ENCODE measurements at places on chromosomes 16 and 17.

DNA sequence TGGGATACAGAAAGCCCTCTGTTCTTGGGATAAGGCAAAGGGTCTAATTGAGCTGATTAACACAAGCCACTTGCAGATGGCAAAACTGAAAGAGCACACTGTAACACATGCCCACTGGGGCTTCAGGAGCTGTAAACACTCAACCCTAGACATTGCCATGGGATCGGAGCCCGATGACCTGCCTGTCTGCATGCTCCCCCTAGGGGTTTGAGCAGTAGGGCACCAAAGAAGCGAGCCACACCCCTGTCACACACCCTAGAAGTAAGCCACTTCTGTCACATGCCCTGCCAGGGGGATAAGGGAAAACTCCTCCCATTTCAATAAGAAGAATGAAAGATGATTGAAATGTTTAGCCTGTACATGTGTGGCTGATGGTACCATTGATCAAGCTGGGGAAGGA lies 81.3 kb upstream of the IRX6 start:
- H3K4me1 ChIP-seq = no peaks in the 10 kb centered on the region
- H3K4me3 ChIP-seq = no peak overlapping the region
- no peak overlapping the region for H3K27ac ChIP-seq
- no peaks in the 10 kb centered on the region for H3K27me3 ChIP-seq

DNA sequence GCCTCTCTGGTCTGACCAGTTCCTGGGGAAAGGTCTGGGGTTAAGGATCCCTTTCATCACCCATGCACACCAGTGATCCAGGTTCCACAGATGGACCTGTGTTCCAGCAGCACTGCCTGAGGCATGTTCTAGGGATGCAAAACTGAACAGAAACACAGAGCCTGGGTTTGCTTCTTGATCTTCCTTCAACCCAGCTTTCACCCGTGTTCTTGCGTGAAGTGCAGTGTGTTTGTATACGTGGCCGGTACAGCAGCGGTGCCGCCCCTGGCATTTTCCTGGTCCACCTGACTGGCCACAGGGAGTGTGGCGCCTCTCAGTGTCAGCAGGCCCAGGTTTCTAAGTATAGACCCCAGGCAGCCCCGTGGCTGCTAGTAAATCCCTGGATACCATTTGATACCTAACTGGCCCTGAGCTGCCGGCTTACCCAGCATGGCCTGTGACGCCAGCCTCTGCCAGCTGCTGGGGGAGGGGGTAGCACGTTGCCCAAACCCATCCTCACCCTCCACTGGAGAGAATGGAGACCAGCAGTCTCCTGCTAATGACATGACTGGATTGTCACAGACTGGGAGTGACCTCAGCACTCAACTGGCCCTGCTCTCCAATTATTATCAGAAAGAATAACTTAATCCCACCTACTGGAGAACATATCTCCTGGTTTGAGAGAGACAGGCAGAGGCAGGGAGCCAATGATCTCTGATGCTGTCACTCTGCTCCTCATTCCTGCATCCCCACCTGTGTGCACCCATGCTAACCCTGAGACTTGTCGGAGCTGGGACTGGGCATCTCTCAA lies 59.2 kb upstream of the LGALS9 start:
- no peaks in the 10 kb centered on the region for H3K36me3 ChIP-seq
- no peaks in the 10 kb centered on the region for H3K27me3 ChIP-seq
- no peak for DNase-seq
- no peak overlapping the region for H3K4me3 ChIP-seq
- H3K27ac ChIP-seq = no peak overlapping the region

GRCh38 chr16:54412777-54413455 lies 126.3 kb upstream of the IRX3 start:
- DNase-seq = no peak
- no peak overlapping the region for H3K4me3 ChIP-seq
- H3K27ac ChIP-seq = no peak overlapping the region

- peaks cover 49% of the 10 kb centered on the region for H3K4me1 ChIP-seq
- peaks cover 7% of the 10 kb centered on the region for H3K36me3 ChIP-seq
- H3K27ac ChIP-seq = peak overlapping the region; percentile 99
- DNase-seq = no peak
- H3K4me3 ChIP-seq = peak overlapping the region; percentile 78
These were observed 3.0 kb downstream of the TRIM47 start for GRCh38 chr17:75875182-75875939.

DNA sequence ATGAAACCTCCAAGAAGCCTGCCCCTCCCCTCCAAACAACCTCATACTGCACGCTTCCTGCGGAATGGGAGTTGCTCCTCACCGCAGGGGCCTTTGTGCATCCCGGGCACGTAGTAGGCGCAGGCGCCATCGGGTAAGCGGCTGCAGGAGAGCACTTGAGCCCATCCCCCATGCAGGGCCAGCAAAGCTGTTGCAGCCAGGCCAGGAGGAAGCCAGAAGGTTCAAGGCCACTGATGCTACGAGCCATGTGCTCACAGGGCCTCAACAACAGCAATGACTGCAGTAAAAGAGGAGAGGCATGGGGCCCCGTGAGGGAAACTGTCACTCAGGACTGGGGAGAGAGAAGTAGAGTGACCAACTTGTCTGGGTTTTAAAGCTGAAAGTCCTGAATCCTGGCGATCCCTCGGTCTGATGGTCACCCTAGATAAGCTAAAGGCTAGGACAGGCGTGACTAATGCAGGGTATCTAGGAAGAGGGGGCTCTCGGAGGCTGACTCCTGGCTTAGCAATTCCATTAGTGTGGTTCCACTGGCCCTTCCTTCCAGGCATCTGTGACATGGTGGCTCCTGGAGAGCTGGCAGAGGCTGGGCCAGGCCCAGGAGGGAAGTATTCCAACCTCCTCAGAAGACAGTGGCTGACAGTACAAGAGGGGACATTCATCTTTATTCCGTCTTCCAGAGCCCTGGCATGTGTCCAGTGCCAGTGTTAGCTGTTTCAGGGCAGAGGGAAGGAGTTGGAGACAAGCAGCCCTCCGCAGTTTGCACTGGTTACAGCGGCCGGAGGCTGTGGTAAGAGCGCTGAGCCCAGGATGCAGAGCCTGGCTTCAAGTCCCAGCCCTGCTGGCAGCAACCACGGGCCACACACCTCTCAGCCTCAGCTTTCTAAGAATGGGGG lies 20.8 kb downstream of the GOSR2 start:
- no peak overlapping the region for H3K27ac ChIP-seq
- H3K27me3 ChIP-seq = no peaks in the 10 kb centered on the region
- peaks cover 15% of the 10 kb centered on the region for H3K4me1 ChIP-seq
- no peak for DNase-seq
- H3K4me3 ChIP-seq = no peak overlapping the region

- H3K4me3 ChIP-seq = peak overlapping the region; percentile 87
- peaks cover 9% of the 10 kb centered on the region for H3K36me3 ChIP-seq
- DNase-seq = no peak
- H3K4me1 ChIP-seq = peaks cover 10% of the 10 kb centered on the region
These were observed 4.4 kb downstream of the TBX2 start for GRCh38 chr17:61403801-61404662.

- no peak for DNase-seq
- no peaks in the 10 kb centered on the region for H3K27me3 ChIP-seq
- H3K4me3 ChIP-seq = no peak overlapping the region
- peaks cover 58% of the 10 kb centered on the region for H3K4me1 ChIP-seq
These were observed 37.5 kb downstream of the DHRS7B start for GRCh38 chr17:21164216-21164615.

DNA sequence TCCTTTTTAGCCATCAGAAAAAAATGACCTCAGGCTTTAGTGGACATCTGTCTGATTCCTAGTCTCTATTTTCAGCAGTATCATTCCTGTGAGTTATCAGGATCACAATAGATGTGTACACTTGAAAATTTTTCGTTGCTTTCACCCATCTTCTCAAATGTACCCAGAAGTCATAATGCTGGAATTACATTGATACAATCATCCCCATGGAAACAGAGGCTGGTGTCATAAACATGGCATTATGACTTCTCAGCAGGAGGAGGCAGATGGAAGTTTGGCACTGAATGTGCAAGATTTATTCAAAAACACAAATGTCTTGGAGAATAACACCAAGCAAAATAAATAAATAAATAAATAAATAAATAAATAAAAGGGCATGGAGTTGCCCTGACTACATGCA lies 292.5 kb downstream of the PHKB start:
- H3K4me1 ChIP-seq = no peaks in the 10 kb centered on the region
- no peak overlapping the region for H3K4me3 ChIP-seq
- no peak overlapping the region for H3K27ac ChIP-seq
- no peaks in the 10 kb centered on the region for H3K27me3 ChIP-seq

DNA sequence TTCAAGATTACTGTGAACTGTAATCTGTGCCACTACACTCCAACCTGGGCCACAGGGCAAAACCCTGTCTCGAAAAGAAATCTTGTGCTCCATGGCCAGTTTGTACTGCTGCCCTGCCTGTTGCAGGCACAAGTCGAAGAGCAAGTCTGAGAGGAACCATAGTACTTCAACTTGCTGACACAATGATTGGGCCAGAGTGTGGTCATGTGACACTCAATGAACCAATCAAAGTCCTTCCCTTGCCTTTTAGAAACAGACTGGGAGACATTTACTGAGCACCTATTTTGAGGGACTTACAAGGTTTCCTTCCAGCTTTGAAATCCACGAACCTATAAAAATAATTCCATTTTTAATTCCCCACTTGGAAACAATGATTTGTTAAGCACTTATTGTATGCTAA lies 39.8 kb upstream of the TMC5 start:
- no peak overlapping the region for H3K4me3 ChIP-seq
- H3K27ac ChIP-seq = no peak overlapping the region

DNA sequence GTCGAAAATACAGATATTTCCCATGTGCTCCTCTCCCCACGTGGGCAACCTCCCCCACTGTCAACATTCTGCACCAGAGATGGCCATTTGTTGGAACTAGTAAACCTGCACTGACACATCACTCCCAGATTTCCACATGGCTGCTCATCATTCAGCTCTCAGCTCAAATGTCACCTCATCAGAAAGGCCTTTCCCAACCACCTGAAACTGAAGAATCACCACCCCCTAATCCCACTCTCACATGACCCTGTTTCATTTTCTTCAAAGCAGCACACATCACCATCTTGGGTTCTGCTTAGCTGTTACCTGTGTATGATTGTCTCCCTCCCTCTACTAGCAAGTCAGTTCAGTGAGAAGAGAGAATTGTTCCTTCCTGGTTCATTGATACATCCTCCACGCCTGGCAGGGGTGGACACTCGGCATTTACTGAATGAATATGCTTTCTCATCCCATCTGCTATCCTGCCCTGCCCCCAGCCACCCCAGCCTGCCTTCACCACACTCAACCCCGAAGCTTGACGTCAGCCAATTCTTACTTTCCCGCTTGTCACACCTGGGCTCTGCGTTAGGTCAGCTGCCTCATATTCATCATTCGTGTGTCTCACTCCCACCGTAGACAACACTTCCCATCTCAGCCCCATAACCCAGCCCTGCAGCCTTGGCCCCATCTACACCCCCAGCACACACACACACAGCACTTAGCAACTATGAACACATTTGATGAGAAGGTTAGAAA lies 1.5 kb downstream of the C17orf114 start:
- peaks cover 7% of the 10 kb centered on the region for H3K4me1 ChIP-seq
- no peak overlapping the region for H3K27ac ChIP-seq
- peaks cover 7% of the 10 kb centered on the region for H3K36me3 ChIP-seq
- no peaks in the 10 kb centered on the region for H3K27me3 ChIP-seq
- no peak for DNase-seq

DNA sequence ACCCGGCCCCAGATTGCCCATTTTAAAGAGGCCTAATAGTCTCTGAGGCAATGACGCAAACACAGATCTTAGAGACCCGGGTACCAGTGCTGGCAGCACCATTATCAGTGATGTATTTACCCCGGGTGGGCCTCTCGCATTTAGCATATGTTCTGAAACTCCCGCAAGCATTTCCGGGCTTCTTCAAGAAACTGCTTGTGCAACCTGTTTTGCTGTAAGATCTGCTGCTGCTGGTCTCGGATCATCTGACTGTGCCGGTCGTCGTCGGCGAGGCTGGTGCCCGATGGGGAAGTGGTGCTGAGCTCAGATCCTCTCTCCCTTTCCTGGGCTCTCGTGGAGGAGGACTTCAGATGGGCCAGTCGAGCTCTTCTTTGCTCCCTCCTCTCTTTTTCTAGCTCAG lies 12.5 kb downstream of the CEP295NL start:
- no peak for DNase-seq
- no peak overlapping the region for H3K27ac ChIP-seq
- peaks cover 13% of the 10 kb centered on the region for H3K36me3 ChIP-seq
- no peak overlapping the region for H3K4me3 ChIP-seq
- no peaks in the 10 kb centered on the region for H3K27me3 ChIP-seq
- H3K4me1 ChIP-seq = peaks cover 73% of the 10 kb centered on the region

DNA sequence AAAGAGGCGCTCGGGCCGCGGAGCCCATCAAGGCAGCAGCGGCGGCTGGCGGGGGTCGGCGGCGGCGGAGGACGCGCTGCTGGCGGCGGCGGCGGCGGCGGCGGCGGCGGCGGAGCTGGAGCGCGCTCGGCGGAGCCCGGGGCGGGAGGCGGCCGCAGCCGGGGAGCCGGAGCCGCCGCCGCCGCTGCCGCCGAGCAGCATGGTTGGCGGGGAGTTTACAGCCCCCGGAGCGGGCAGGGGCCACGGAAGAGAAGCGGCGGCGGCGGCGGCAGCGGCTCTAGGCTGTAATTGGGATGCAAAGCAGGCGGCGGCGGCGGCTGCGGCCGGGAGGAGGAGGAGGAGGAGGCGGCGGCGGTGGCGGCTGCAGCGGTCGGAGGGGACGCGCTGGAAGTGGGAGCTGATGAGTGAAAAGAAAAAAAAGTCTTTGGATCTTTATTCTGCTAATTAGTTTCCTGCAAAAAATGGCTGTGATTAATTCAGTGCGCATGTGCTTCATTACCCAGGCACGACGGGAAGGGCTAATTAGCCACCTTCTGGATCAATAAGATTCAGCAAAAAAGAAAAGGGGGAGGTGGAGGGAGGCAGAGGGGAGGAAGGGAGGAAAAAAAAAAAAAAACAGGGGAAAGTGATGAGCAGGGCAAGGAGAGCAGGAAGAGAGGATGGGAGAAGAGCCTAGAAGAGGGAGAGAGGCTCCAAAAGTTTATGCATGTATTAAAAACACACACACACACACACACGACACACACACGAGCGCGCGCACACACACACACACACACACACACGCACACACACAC lies 10.9 kb upstream of the ZFHX3 start:
- H3K4me3 ChIP-seq = peak overlapping the region; percentile 89
- no peaks in the 10 kb centered on the region for H3K36me3 ChIP-seq
- H3K27me3 ChIP-seq = no peaks in the 10 kb centered on the region
- no peak for DNase-seq

DNA sequence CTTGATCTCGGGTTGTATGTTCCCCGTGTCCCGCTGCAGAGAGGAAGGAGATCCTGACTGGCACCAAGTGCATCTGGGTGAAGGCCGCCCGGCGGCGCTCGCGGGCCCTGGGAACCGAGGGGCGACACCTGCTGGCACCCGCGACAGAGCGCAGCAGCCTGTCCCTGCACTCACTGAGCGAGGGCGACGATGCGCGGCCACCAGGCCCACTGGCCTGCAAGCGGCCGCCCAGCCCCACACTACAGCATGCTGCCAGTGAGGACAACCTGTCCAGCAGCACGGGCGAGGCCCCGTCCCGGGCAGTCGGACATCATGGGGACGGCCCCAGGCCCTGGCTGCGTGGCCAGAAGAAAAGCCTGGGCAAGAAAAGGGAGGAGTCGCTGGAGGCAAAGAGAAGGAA lies 7.5 kb downstream of the BTBD17 start:
- H3K27me3 ChIP-seq = peaks cover 15% of the 10 kb centered on the region
- DNase-seq = no peak
- H3K4me3 ChIP-seq = no peak overlapping the region
- H3K36me3 ChIP-seq = no peaks in the 10 kb centered on the region
- no peaks in the 10 kb centered on the region for H3K4me1 ChIP-seq

- no peak for DNase-seq
- no peak overlapping the region for H3K27ac ChIP-seq
- no peak overlapping the region for H3K4me3 ChIP-seq
- H3K27me3 ChIP-seq = no peaks in the 10 kb centered on the region
- H3K4me1 ChIP-seq = no peaks in the 10 kb centered on the region
- H3K36me3 ChIP-seq = no peaks in the 10 kb centered on the region
These were observed 206.9 kb upstream of the C17orf78 start for GRCh38 chr17:37168731-37169353.
